Immature natural killer cell (primary cell): ENCODE measurements at places on chromosomes 1 and 21.

DNA sequence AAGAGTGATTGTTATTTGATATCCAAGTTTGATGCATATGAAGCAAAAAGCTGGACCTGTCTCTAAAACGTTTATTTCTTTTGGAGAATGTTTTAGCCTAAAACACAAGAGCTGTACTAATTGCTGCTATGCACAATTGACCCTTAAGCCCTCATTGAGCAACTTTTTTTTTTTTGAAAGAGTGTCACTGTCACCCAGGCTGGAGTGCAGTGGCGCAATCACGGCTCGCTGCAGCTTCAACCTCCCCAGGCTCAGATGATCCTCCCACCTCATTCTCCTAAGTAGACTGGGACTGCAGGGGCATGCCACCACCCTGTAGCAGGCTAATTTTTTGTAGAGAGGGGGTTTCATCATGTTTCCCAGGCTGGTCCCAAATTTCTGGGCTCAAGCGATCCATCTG, 129.1 kb downstream of the PIK3R3 start:
- DNase-seq: no peak

DNA sequence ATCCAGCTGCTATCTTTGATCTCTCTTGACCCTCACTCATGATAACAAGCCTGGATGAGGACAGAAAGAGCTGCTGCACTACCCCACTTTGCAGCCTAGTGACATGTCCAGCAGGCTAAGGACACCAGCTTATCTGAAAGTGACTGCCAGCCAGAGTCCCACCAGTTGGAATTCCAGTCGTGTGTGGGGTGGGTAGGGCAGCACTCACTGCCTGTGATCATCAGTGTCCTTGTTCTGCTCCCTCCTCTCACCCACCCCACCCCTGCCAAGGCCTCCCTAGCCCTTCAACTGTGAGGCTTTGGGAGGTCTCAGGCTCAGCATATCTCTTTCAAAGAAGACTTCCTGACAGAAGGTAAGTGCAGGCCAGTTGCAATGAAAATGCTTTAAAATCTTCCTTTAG, 15.5 kb upstream of the NMNAT2 start:
- DNase-seq: no peak

DNA sequence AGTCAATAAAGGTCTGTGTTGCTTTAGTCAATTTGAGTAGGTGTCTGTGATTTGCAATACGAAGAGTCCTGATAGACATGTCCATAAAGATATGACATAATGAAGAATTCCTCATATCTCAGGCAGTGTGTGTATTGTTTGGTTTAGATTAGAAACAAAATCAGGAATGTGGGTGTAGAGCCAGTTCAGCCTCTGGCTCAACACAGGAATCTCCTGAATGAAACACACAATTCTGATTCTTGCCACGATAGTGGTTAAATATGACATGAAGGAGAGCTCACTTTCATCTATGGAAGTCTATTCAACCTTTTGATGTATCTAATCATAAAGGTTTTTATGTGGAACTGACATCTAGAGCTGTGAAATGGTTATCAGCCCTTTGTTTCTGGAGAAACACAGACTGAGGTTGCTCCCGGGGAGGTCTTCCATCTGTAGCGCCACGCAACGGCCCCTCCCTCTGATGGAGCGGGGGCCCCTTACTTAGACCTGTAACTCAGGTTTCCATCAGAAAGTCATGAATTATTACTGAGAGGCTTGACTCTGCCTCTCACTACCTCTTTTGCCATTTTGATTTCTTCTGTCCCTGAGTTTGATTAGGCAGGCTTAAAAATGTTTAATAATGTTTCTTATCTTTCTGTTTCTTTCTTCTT, 19.5 kb downstream of the TSPAN2 start:
- no peak for DNase-seq

GRCh38 chr1:205451202-205451601, 4.6 kb downstream of the BLACAT1 start:
- DNase-seq: no peak

GRCh38 chr1:110606657-110607535, 738 bp upstream of the KCNA2 start:
- no peak for DNase-seq

GRCh38 chr21:34827445-34828235, 158.8 kb downstream of the CLIC6 start:
- no peak for DNase-seq

- DNase-seq: no peak
Measured at GRCh38 chr21:40158366-40158765, 291.1 kb downstream of the PCP4 start.

DNA sequence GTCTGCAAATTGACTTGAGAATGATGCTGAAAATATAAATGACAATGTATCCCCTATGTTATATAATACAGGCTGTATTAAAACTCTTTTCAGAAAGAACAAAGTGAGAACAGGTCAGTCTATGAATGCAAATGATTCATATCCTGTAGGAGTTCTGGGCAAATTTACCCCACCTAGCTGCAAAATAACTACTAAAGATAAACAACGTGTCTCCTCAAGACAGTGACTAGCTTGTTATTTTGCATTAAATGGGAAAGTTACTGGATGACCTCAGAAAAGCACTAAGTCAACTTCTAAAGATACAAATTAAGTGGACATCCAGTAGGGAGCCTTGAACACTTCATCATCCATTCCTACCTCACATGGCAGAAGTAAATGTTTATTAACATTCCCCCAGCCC, 11.1 kb downstream of the RNF19B start:
- no peak for DNase-seq

DNA sequence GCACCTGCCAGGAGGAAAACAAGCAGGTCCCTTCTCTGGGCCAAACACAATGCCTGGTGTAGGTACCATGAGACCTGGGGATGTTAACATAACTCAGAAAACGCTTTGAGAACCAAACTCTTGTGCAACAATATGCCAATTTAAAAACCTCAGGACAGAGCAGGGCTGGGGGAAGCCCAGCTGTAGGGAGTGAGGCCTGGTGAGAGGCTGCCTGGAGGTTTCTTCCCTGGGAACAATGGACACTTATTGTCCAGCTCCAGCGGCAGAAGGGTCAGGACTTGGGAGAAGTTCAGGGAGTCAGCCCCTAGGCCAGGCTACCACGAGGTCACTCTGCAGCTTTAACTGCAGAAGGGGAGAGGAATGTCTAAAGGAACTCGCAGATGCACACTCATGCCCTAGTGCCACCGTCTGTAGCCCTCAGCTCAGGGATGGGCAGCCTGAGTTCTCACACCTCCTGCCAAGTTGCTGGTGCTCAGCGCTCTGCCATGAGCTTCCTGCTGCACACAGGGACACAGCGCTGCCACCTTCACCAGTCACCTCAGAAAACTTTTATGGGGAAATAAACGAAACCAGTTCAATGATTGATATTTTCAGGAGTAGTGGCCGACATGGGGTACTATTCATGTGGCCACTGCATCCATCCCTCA, 8.5 kb downstream of the GPR157 start:
- no peak for DNase-seq

DNA sequence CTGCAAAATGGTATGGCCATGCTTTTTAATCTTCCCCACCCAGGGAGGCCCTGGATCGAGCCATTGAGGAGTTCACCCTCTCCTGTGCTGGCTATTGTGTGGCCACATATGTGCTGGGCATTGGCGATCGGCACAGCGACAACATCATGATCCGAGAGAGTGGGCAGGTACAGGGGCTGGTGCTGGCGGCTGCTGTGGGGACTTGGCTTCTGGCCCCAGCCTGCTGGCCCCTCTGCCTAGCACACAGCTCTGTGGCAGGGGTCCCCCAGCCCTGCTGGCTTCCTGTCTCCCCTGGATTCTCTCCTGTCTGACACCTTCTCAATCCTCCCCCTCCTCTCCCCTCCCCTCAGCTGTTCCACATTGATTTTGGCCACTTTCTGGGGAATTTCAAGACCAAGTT, 72.4 kb downstream of the PIK3CD start:
- no peak for DNase-seq

GRCh38 chr1:62357916-62358315, 38.7 kb upstream of the KANK4 start:
- no peak for DNase-seq

DNA sequence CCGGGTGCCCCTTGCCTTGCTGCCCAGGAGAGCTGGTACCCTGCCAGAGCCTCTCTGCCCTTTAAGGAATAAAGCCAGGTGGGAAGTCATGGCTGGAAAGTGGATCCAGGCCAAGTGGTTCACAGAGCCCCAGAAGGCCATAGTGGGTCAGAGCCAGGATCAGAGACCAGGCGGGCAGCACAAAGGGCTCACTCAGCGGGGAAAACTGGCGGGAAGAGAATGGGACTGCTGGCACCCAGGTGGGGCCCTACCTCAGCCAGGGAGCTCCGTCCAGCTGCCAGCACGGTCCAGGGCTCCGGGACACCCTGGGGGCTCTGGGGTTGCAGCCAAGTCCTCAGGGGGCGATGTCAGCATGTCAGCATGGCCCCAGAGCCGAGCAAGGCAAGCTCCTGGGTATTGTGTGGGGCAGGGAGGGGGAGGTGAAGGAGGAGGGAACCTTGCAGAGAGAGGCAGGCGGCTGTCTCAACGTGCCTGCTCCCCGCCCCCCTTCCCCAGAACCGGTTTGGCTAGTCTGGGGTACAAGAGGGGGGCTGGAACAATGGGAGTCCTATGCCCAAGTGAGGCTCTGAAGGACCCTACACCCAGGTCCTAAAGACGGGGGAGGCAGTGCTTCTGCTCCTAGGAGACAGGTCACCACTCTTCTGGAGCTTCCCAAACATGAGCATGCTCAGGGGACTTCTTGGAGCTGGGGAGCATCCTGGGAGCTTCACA, at the start of gene ARHGEF19:
TSS of gene ARHGEF19 (minus strand) at position 402 of the 711 bp plus-strand sequence. CDS start 3,598 bp downstream, outside the sequence.
- DNase-seq: no peak
